ENCODE measurements at places on chromosomes 5 and 9.

DNA sequence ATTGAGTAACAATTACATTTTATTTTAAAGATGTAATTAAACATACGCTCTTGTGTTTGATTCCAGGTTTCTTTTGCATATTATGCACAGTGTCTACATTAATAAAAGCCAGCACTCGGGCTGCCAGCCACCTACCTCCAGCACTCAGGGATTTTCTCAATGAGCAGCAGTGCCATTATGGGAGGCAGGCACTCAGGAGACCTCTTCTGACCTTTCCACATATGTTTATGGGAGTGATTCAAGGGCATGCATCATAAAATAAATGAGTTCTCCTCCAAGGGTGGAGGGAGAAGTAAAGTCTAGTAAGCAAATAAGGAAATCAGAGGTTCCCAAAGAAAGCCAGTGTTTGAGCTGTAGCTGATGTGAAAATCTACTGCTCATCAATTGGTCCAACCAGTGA, 119.8 kb upstream of the IRX2 start:
- no peak for DNase-seq

- DNase-seq, result no peak
These were observed 240.7 kb downstream of the COX7C start for GRCh38 chr5:86858442-86858841.

- DNase-seq, result no peak
These were observed 13.5 kb downstream of the B4GALT1 start for GRCh38 chr9:33153666-33154065.

GRCh38 chr9:127449332-127449966, 1.8 kb downstream of the RPL12 start:
- DNase-seq, result no peak

DNA sequence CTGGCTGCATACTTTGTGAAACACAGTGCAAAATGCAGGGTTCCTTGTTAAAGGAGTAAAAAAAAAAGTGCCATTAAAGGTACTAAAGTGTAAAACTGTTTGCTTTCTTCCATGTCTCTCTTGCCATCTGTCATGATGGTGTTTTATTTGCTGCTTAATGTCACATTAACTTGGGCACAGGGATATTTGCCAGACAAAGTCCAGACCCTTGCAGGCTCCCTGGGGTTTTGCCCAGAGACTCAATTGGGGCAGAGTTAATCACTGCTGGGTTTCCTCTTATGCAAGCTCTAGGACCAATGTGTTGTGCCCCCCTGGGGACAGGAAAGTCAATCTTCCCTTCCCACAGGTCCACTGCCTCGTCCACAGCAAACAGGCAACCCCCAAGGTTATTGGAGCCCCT, 274.3 kb upstream of the SGCD start:
- no peak for DNase-seq

DNA sequence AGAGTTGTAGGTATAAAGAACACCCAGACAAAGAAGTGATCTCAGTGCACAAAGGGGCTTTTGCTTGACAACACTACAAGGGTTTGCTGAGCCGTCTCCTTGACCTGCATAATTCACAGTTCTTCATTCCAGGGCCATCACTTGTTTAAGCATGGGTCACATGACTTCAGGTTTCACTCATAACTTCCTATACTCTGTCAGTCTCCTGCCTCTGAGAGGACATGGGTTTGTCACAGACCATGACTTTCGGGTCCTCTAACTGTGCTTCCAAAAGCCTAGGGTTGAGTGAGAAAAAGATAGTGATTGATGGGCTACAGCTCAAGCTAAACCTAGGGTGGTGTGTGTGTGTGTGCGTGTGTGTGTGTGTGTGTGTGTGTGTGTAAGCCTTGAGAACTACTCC, 166.4 kb downstream of the CDH6 start:
- DNase-seq, result no peak

DNA sequence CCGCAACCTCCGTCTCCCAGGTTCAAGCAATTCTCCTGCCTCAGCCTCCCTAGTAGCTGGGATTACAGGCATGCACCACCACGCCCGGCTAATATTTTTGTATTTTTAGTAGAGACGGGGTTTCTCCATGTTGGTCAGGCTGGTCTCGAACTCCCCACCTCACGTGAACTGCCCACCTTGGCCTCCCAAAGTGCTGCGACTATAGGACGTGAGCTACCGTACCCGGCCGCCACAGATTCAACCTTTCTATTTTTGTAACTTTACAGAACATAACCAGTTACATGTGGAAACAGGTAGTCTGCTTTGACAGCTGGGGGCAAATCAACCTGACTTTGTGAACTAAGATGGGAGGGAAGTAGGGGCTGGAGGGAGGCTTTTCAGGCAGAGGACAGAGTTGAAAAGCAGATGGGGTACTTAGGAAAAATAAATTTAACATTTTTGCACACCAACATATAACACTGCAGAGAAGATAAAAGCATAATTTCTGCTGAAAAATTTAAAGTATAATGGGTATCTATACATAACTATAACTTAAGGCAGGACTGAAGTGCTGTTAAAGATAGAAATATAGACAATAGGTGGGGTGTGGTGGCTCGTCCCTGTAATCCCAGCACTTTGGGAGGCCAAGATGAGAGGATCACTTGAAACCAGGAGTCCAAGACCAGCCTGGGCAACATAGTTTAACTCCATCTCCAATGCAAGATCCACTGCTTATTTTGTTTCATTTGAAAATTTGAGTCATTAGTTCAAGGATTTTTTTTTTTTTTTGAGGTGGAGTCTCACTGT, 5.1 kb downstream of the RPL37 start:
- DNase-seq, result no peak

- DNase-seq, result no peak
These were observed 255.1 kb downstream of the MAT2B start for GRCh38 chr5:163760498-163760897.

GRCh38 chr5:179199246-179199645, 139.1 kb downstream of the ZNF354C start:
- DNase-seq, result no peak

- DNase-seq, result no peak
These were observed 149.6 kb downstream of the TTC39B start for GRCh38 chr9:15157381-15157780.

GRCh38 chr9:95887926-95888497, 12.5 kb downstream of the ERCC6L2 start:
- no peak for DNase-seq

DNA sequence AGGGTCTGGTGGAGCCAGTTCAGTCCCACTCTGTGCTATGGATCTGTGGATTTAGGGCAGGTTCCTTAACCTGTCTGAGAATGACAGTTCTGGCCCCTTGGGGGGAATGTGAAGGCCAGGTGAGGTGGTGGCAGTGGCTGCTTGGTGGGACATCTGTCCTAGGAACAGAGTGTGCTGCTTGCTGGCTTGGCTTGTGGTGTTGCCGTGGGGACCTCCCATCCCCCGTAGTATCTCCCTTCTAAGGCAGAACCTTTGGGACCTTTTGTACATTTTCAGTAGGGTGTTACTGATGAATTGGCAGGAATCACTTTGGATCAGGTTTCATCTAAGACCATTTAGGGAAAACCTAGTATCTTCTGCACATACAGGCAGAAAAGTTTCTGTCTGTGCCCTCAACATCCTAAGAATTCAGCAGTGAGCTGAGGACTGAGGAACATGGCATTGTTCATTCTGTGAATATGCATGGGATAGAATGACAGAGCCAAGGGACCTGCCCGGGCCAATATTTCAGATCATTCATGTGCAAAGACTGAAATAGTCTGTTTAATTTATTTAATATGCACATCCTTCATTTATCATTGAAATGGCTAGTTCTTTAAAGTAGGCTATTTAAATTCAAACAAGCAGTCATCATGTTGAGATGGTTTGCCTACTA, 64.6 kb downstream of the WNK2 start:
- DNase-seq, result no peak

- no peak for DNase-seq
These were observed 23.8 kb downstream of the KLF4 start for GRCh38 chr9:107465467-107466451.

- DNase-seq, result no peak
These were observed 35.3 kb downstream of the PRDM6 start for GRCh38 chr5:123124126-123124858.

GRCh38 chr9:22813529-22813928, 366.9 kb downstream of the DMRTA1 start:
- no peak for DNase-seq

GRCh38 chr5:137666461-137666850, 69.4 kb downstream of the KLHL3 start:
- DNase-seq, result no peak

GRCh38 chr9:75624998-75625397, 265.5 kb upstream of the PCSK5 start:
- no peak for DNase-seq

DNA sequence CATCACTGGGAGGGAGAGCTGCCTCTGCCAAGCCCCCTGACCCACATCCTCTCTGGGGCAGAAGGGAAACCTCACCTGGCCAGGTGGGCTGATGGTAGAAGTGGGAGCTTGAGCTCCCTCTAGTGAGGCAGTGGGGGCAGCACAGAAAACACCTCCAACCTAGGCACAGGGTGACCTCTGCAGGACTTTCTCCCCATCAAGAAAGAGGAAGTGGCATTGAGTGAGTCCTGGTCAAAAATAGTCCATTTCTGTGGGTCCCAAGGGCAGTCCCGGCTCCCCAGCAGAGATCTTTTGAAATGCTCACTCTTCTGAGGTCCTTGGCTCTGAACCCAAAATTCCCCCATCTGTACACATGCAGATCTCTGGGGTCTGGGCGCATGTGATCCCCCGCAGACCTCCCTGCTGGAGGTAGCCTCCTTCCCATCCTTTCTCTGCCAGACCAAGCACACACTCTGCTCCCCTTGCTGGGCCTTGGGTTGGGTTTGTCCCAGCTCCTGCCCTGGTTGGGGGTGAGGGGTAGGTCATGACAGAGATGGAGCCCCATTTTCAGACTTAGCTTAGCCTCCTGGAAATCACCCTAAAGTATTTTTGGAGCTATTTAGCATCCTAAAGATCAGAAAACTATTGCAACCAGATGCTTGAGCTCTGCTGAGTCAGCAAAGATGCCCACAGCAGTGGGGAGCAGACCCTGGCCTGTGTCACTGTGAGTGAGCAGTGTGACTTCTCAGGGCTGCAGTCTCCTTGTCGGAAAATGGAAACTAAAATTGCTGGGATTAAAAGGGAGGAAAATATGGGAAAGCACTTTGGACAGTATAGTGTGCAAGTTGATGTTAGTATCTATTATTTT, 41.6 kb upstream of the LCP2 start:
- peak; percentile 50 for DNase-seq

- no peak for DNase-seq
These were observed 134.6 kb downstream of the ISL1 start for GRCh38 chr5:51517838-51518237.

All from stimulated activated CD4-positive, alpha-beta T cell treated with anti-CD3 and anti-CD28 coated beads, Interleukin-1b, Interleukin-23, amount 100 ng/mL, for 1 hour (primary cell).